ENCODE measurements at places on chromosomes 16 and 17. TPM values are rescaled to one million over a fixed set of nuclear protein-coding genes. Genes with fewer than 3 reads are reported as not detected.

DNA sequence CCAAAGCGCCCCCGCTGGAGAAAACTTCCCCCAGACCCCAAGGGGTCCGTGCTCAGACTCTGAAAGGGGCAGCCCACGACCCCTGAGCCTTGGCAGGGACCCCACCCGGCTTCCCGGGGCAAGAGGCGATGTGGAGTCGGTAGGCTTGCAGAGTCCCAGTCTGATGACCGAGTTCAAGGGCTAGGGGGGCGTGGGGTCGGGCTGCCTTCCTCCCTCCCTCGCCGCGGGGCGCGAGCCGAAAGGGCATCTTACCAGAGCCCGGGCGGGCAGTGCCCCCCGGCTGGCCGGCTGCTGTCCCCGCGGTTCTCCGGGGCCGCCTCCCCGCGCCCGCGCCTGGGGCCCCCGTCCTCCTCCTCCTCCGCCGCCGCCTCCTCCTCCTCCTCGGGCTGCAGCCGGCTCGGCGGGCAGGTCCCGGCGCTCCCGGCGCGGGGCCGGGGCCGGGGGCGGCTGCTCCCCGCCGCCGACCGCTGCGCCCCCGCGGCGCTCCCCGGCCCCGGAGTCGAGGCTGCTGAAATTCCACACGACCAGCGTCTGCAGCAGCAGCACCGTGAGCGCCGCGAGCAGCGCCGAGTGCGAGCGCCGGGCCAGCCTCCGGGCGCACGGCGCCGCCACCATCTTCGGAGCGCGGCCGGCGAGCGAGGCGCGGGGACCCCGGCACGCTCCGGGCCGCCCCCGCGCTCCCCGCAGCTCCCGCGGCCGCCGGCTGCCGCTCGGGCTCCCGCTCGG lies 415 bp downstream of the XYLT1 start:
- no peaks in the 10 kb centered on the region for H3K4me1 ChIP-seq
- H3K36me3 ChIP-seq: no peaks in the 10 kb centered on the region
- DNase-seq: peak; percentile 41
- H3K4me3 ChIP-seq: peak overlapping the region; percentile 66

- no peaks in the 10 kb centered on the region for H3K27me3 ChIP-seq
- H3K4me1 ChIP-seq: no peaks in the 10 kb centered on the region
These were observed 16.4 kb upstream of the CUEDC1 start for GRCh38 chr17:57971572-57971971.

The CTRL gene
- total RNA-seq: not detected

DNA sequence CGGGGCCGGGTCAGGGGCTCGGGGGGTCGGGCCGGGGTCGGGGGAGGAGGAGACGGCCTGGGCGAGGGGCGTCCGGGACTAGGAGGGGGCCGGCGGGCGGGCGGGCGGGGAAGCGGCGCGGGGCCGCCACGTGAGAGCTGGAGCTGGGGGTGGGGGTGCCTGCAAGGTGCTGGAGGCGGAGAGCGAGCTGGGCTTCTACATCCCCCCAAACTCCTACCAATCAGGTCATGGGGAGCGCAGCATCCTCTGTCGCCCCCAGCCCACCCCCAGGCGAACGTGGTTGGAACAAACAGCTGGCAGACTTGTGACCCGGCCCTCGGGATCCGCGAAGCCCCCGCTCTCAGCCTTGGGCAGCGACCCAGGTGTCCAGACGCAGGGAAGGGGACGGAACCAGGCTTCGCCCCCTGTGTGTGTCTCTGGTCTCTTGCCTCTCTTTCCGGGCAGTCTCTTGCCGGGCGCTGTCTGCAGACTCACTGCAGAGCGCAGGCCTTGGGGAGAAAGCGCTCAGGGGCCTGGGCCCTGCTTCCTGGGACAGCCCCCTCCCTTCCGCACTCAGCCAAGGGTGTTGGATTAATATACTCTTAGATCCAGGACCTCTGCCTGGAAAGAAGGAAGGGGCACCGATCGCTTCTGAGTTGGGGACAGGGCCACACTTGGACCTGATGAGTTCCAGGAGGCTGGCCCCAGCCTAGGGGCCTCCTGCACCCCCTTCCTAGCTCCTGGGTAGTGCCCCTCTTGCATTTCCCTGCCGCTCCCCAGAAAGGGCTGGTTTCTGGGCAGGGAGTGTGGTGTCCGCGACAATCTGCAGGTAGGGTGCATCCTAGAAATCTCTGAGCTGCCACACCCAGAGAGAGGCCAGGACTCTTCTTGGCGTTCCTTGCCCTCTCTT lies 722 bp downstream of the RASL10B start:
- H3K27ac ChIP-seq: peak overlapping the region; percentile 59
- H3K4me3 ChIP-seq: peak overlapping the region; percentile 77
- H3K4me1 ChIP-seq: peaks cover 7% of the 10 kb centered on the region
- no peaks in the 10 kb centered on the region for H3K36me3 ChIP-seq
- no peaks in the 10 kb centered on the region for H3K27me3 ChIP-seq

- no peaks in the 10 kb centered on the region for H3K4me1 ChIP-seq
- H3K36me3 ChIP-seq: no peaks in the 10 kb centered on the region
These were observed 104.9 kb upstream of the TBX2 start for GRCh38 chr17:61294777-61295176.

The CCDC40 gene
- total RNA-seq: 5.5 TPM

GRCh38 chr16:57637424-57637823 lies 9.0 kb downstream of the ADGRG1 start:
- H3K36me3 ChIP-seq: no peaks in the 10 kb centered on the region
- no peak overlapping the region for H3K4me3 ChIP-seq
- DNase-seq: peak; percentile 58
- H3K4me1 ChIP-seq: no peaks in the 10 kb centered on the region
- H3K27me3 ChIP-seq: no peaks in the 10 kb centered on the region

The LCAT gene
- total RNA-seq: 11.0 TPM

The CHST5 gene
- not detected for total RNA-seq

GRCh38 chr17:16005636-16006035 lies 6.0 kb downstream of the TTC19 start:
- DNase-seq: no peak
- H3K4me1 ChIP-seq: no peaks in the 10 kb centered on the region
- no peaks in the 10 kb centered on the region for H3K36me3 ChIP-seq
- H3K27ac ChIP-seq: no peak overlapping the region
- no peak overlapping the region for H3K4me3 ChIP-seq

DNA sequence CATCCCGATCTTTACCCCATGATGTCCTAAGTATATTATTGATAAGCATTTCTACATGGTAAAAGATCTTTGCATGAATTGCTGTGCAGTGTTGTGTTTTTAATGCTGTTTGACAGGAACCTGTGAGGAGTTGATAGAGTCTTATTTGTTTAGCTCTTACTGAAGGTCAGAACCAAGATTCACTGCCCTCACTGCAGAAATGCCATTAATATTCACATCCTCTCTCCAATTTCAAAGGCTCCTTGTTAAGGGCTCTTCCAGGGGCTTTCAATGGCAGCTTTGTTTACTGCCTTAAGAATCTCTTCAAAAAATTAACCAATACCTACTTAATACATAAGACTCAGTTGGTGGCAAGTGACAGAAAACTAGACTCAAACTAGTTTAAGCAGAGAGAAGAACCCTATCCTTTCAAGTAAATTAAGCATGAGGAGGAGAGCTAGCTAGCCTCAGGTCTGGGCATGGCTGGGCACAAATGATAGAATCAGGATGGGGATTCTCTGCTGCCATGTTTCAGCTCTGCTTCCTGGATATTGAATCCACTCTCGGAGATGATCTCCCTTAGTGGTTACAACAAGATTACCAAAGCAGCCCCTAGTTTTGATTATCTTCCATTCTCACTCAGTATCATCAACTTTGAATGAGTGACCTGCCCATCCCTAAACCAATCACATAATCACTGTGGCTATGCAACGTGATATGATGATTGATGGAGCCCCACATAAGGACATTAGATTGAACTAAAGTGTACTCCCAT lies 311.8 kb downstream of the CDH11 start:
- H3K27me3 ChIP-seq: no peaks in the 10 kb centered on the region
- no peak for DNase-seq
- H3K27ac ChIP-seq: no peak overlapping the region
- no peaks in the 10 kb centered on the region for H3K36me3 ChIP-seq

- no peaks in the 10 kb centered on the region for H3K36me3 ChIP-seq
- H3K4me1 ChIP-seq: no peaks in the 10 kb centered on the region
- no peak for DNase-seq
- H3K4me3 ChIP-seq: peak overlapping the region; percentile 8
These were observed 610 bp downstream of the PIK3R5 start for GRCh38 chr17:8964801-8965393.

The TMC5 gene
- total RNA-seq: not detected

DNA sequence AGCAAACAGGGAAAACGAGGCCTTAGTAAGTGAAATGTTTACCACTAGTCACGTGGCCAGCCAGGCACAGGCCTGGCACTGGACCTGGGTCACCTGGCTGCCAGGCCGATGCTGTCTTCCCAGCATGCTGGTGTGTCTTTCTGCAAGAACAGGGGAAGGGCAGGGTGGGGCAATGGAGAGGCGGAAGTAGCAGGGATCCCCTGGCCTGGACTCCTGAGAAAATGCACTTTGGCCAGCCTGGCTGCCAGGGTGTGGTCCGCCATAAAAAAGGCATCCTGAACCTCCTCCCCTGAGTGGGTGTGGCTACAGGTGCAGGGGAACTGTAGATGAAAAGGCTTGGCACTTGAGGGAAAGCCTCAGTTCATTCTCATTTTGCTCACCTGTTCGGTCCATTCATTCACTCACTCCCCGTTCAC lies 1.0 kb upstream of the ANKRD40CL start:
- H3K4me1 ChIP-seq: no peaks in the 10 kb centered on the region
- no peak overlapping the region for H3K4me3 ChIP-seq

DNA sequence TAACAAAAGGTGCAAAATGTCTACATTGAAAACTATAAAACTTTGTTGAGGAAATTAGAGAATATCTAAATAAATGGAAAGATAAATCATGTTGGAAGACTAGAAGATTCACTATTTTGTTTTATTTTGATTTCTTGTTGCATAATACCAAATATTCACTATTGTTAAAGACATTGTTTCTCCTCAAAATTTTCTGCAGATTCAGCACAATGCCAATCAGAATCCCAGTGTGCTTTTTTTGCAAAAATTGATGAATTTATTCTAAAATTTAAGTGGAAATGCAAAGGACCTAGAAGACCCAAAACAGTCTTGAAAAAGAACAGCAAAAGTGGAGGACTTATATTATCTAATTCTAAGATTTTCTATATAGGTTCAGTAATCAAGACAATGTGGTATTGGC lies 40.4 kb downstream of the TTLL6 start:
- H3K4me3 ChIP-seq: no peak overlapping the region
- no peaks in the 10 kb centered on the region for H3K36me3 ChIP-seq
- no peaks in the 10 kb centered on the region for H3K4me1 ChIP-seq
- H3K27me3 ChIP-seq: no peaks in the 10 kb centered on the region

All from uterus (tissue), 4 donors.